ENCODE measurements at places on chromosomes 11 and 22. TPM values are rescaled to one million over a fixed set of nuclear protein-coding genes. Genes with fewer than 3 reads are reported as not detected.
A peak's percentile ranks its signal among the peaks of the same experiment; 100 is the strongest.

DNA sequence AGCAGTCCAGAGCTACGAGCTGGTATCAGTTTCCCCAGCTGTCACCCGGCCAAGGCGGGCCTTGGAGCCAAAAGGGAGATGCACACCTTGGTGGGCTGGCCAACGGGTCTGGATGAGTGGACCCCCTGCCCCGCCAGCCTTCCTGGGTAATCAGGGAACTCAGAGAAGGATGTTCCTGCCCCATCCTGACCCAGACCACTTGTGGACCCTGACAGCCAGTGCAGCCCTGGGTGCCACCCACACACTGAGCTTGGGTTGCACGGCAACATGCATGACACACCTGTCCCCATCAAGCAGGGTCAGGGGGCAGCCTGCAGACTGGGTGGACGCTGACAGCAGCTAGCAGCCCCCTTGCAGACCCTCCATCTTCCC, 8.6 kb downstream of the SLC25A1 start:
- H3K27ac ChIP-seq = no peak overlapping the region
- H3K4me1 ChIP-seq = peaks cover 51% of the 10 kb centered on the region
- peak overlapping the region; percentile 95 for H3K4me3 ChIP-seq
- no peak for DNase-seq
- H3K27me3 ChIP-seq = peaks cover 29% of the 10 kb centered on the region

GRCh38 chr11:46914363-46914762, 4.0 kb downstream of the LRP4 start:
- H3K27ac ChIP-seq = no peak overlapping the region
- H3K4me1 ChIP-seq = peaks cover 22% of the 10 kb centered on the region
- no peak for DNase-seq
- H3K4me3 ChIP-seq = no peak overlapping the region
- H3K36me3 ChIP-seq = no peaks in the 10 kb centered on the region
- H3K27me3 ChIP-seq = peaks cover 57% of the 10 kb centered on the region

GRCh38 chr11:124276081-124276480, 19.9 kb downstream of the OR8G5 start:
- no peak for DNase-seq
- no peak overlapping the region for H3K27ac ChIP-seq
- H3K4me1 ChIP-seq = no peaks in the 10 kb centered on the region
- no peaks in the 10 kb centered on the region for H3K36me3 ChIP-seq
- H3K4me3 ChIP-seq = no peak overlapping the region

MS4A4E gene
- not detected for total RNA-seq

MAP6 gene
- total RNA-seq = 0.40 TPM

OR8G5 gene
- not detected for total RNA-seq

All from activated B cell treated with CpG ODN at 0.5 μM for 24 hours (primary cell).